ENCODE measurements at places on chromosomes 11 and 22.

DNA sequence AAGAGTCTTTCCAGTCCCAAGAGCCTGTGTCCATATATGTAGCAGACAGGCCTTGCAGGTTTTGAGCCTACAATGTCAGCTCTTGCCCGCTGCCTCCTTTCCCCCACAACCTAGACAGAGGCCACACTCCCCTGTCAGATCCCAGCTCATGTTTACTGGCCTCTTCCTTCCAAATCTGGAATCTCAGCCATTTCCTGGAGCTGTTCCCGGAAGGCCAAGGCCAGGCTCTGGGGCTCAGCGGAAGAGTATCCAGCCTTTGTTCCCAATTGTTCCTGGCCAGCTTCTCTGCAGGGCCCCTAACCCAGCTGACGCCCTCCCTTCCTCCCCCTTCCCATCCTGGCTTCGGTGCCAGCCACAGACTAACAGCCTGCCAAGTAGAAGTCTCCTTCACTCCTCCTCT is 1.0 kb upstream of the ROBO4 start:
- no peak for DNase-seq

DNA sequence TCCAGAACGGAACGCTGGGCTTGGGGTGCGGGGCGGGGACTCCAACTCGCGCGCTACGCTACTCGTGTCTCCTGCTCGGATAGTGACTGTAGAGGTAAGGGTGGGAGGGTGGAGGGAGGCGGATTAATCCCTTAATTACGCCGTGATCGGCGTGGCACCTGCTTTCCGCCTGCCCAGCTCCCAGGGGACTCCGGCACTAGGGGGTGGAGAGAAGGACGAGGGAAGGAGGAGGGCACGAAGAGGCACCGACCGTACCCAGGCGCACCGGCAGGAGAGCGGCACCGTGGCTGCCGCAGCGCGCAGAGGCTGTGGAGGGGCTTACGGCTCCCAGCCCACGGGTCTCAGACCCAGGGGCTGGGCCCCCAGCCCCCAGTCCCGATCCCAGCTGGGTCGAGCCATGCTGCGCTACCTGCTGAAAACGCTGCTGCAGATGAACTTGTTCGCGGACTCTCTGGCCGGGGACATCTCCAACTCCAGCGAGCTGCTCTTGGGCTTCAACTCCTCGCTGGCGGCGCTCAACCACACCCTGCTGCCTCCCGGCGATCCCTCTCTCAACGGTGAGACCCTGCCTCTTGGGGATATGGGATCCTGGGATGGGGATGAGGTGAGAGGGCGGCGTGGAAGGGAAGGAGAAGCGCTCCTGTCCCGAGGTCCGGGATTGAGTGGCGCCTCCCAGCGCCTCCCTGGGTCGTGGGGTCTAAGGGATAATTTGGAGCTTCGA is at the start of gene ROBO3:
TSS of gene ROBO3 (plus strand) at position 252 of the 721 bp plus-strand sequence. CDS start at position 398, 146 bp downstream.
- DNase-seq: no peak

DNA sequence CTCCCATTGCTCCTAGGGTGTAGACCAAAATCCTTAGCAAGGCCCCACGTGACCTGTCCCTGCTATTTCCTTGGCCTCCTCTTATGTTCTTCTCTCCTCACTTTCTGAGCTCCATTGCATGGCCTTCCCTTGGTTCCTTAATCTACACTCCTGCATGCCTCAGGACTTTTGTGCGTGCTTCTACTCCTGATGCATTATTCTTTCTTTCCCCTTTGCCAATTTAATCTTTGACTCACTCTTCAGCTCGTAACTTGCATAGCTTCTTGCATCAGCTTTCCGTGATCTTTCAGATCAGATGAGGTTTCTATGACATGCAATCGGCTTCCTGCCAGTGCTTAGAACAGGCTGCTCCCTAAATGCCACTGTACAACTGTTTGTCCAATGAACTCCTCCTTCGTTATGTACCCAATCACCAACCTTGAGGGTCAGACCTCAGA is 261.6 kb upstream of the CADM1 start:
- DNase-seq: no peak

DNA sequence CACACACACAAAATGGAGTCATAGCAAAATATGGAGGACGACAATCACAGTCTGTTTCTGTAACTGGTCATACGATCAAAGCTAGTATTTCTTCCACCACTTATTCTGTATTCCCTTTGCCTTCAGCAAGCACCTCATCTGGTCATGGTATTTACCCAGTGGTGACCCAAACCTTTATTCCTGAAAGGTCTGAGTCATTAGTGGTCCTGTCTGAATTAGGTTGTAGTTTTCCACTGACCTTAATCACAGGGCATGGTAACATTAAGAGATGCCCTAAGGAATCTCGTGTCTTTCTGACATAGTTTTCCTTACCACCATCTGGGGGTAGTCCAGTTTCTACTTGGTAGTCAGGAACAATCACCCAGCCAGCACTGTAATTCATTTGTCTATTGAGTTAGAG is 54.8 kb upstream of the CEP295 start:
- DNase-seq: no peak

- DNase-seq: no peak
Measured at GRCh38 chr11:60857378-60858232, 1.9 kb upstream of the PTGDR2 start.
